G401 (cell line): ENCODE measurements at places on chromosomes 6 and 20. TPM values are rescaled to one million over a fixed set of nuclear protein-coding genes. Genes with fewer than 3 reads are reported as not detected.
A peak's percentile ranks its signal among the peaks of the same experiment; 100 is the strongest.

- no peak for DNase-seq
These were observed 12.4 kb downstream of the HTR1B start for GRCh38 chr6:77450924-77451323.

DNA sequence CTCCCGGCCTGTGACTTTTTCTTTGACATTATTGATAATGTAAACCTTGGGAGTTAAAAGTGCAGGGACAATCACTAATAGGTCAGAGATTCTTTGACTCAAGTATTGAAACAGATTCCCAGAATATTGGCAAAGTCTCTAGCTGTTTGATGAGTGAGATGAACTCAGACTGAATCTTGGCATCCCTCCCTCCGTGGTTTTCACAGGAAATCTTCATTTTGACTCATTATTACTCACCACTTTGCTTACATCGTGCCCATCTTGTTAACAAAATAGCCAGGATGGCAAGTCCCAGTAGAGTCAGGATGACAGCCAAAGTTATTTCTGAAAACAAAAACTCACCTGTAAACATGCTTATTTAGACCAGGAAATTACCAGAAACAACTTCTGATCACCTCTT lies 2.0 kb downstream of the TSBP1 start:
- no peak for DNase-seq

TFEB gene
- total RNA-seq, result 6.7 and 9.8 TPM in 2 replicates

RAET1L gene
- not detected in 2 replicates for total RNA-seq

- DNase-seq, result no peak
These were observed 197.6 kb upstream of the THBS2 start for GRCh38 chr6:169451065-169451838.

FAM209B gene
- not detected in 2 replicates for total RNA-seq

TSPO2 gene
- not detected in 2 replicates for total RNA-seq

DNA sequence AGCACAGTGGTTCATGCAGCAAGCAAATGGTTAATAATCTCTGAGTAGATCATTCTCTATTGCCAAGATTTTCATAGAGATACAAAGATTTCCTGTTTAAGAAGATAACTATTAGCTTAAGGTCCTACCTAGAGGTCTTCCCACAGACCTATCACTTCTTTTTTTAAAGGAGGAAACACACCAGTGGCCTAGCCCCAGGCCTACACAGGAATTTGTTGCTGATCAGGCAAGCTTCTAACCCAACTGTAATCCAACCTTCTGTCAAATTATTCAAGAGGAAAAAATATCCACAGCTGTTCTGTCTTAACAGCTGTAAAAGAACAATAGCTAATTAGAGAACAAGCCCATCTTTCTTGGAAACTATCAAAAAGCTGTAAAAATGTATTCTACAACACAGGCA lies 332.8 kb downstream of the BTBD9 start:
- DNase-seq, result no peak

SIRPA gene
- total RNA-seq, result 14.7 and 16.7 TPM in 2 replicates

DNA sequence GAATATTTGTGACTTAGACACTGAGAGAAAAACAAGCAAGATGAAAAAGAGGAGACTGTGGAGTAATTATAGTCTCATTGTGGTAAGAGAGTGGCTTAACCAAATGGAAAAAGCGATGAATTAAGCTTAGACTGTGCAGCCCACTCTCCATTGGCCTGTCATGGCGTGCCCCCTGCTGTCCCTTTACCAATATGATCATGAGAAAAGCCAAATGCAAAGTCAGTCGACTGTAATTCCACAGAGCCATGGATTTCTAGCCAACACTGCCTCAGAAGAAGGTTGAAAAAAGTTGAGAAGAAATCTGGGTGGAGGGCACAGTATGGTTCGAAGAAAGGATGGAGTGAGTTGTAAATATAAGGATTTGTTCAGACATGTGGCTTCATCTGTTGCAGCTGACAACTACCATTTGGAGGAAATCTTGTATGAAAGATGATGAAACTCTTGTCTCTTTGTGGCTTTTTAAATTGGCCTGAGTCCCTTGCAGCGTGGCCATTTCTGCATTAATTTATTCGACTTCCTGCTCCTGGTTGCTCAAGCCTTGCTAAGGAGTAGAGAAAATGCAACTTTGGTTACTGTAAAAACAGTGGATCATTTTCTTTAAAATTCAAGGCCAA lies 251.4 kb downstream of the DOK5 start:
- no peak for DNase-seq

DNA sequence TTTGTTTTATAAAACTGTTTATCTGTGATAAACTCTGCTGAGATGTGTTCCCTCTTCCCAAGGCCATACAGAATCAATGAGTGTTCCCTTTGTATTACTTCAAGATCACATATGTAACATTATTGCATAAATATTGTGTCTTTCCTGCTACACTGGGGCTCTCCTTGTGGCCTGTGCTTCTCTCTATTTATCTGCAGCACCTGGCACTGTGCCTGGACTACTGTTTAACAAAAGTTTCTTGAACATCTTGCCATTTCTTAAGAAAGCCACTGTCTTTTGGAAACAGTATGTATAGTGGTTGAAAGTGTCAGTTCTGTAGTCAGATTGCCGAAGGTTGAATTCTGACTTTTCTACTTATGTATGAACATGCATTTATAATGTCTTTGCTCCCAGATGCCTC lies 169.0 kb upstream of the SCGN start:
- no peak for DNase-seq

DNA sequence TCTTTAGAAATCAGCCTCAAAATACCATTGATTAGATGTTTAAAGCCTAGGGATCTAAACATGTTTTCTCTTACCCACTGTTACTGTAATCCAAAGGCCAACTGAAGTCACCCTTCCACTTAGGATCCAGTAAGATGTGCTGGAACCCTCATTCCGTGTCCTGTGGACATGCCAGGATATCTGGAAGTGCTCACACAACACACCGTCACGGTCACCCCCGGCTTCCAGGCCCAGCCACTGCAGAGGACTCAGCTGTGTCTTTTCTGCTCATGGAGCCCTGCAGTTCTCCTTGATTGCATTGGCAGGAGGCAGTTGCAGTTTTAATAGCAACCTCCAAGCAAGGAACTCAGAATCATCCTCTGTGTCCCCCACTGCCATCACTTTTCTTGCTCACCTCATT lies 93.3 kb downstream of the CAP2 start:
- no peak for DNase-seq

DNA sequence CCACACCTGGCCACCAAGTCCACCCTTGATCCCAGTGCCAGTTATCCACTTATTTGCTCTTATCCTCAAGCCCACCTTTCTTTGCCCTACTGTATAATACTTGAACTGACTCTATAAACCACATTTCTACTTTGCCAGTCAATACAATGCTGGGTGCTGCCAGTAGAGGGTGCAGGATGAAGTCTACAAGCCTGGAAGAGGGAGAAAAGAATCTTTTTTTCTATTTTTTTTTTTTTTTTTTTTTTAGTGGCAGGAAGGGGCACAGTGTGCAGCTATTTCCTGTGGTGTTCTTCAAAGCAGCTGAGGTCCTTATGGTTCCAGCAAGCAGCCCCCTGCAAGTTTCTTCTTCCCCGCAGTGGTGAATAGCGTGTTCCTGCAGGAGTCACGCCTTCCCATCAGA lies 22.2 kb upstream of the GABRR1 start:
- DNase-seq, result no peak

MYLK4 gene
- total RNA-seq, result 0.31 and 0.64 TPM in 2 replicates

DNA sequence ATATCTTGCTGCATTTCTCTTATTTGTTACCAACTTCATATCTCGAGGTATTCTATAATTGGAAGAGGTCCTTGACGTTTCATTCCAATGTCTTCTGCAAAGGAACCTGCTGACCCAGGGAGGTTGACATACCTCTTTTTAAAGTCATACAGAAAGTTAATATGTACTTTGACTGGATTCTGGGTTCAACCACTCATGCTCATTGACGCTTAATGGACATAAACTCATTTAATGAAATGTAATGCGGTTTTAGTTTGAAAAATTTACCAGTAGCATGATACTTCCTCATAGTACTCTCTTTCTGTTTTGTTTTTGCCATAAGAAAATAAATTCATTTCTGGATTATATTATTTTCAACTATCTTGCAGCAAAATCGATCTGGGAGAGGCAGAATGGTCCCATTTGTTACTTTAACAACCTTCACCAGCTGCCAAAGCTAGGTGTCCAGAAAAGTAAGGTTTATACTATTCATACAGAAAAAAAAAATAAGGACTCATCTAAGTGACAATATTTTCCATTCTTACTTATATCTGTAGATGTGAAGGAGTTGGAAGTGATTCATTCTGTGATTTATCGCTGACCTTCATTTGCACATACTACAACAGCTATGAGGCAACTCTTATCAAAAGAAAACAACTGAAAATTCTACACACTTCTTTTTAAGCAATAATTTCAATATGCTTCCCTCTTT lies 101.6 kb downstream of the ATXN1 start:
- no peak for DNase-seq

DNA sequence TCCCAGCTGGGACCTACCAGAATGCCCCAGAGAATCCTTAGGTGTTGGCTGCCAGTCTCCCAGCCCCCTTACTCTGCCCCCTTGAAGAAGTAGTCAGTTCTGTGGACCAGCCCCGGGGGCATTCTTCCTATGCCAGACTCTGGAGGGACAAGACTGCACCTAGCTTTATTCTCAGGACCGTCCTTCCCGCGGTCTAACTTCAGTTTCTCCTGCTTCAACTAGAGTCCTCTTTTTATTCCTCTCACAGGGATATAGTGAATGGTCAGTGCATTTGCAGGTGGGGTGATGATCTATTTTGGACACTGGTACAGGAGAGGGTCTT lies 35.9 kb upstream of the MDFI start:
- no peak for DNase-seq

PROKR2 gene
- total RNA-seq, result not detected in 2 replicates

GRCh38 chr6:168196881-168197635 lies 118.0 kb upstream of the FRMD1 start:
- no peak for DNase-seq

DNA sequence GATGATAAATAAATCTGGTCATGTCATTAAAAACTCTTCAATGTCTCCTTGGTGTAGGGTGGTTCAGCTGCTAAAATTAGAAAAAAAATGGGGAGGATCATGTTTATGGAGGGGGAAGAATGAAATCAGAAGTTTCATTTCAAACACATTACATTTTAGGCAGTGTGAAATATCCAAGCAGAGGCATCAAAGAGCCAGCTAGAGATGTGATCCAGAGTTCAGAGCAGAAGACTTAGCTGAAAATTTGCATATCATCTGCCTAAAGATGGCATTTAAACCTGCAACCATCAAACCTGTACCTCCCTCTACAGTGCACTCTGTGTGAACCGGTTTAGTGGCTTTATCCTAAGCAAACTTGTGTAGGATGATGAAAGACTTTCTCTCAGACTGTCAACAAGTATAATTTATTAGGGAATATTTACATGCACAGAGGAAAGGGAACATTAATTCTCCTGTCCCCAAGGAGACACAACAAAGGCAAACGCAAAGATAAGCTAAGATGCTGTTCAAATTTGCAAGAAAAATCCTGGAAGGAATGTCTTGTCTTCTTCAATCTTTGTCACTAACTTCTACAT lies 84.8 kb upstream of the PLEKHG1 start:
- no peak for DNase-seq

GRCh38 chr6:1735239-1735803 lies 125.6 kb downstream of the FOXC1 start:
- DNase-seq, result peak; percentile 10

MROH8 gene
- total RNA-seq, result 0.07 and 1.8 TPM in 2 replicates

RUNX2 gene
- total RNA-seq, result not detected in 2 replicates

DNA sequence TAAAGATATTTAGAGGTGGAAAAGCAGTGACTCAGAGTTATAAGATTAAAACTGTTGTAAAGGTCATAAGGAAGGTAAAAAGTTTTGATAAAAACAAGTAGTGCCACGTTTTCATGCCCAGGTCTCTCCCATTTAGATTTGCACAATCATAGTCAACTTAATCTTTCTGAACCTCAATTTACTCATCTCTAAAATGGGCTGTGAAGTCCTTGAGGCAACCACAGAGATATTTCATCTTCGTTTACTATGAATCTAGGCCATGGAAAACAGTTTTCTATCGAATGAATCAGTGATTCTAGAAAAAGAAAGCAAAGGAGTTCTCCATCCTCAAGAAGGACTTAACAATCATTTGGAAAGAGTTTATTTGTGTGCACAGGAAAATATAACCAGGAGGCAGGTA lies 190.2 kb downstream of the EDN1 start:
- no peak for DNase-seq

GJA10 gene
- not detected in 2 replicates for total RNA-seq

DNA sequence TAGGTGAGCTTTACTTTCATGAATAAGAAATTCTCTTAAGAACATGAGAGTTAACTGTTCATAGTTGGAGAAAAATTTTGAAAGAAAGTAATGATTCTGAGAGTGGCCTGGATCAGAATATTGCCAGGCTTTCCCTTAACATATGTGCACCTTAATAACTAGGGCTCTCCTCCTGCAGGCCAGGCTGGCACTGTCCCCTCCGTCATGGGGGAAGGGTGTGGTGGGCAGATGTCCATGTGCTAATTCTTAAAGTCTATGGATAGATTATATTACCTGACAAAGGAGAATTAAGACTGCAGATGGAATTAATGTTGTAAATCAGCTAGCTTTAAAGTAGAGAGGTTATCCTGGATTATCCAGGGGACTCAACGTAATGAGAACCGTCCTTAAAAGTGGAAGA lies 10.9 kb upstream of the KLHL32 start:
- no peak for DNase-seq
